NCI-H1105 treated with DMSO at 0.1 percent for 48 hours (cell line): ENCODE measurements at places on chromosomes 4 and X.

DNA sequence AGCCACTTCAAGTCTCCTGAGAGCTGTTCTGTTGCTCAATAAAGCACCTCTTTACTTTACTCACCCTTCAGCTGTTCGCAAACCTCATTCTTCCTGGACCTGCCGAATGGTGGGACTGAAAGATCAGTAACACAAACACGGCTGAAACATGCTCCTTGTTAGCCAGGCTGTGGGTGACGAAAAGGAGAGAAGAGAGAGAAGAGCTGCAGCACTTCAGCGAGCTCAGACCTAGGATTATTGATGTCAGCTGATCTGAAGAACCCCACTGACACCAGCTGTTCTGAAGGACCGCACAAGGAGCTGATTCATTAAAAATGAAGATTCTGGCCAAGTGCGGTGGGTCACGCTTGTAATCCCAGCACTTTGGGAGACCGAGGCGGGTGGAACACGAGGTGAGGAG, 2020.0 kb upstream of the ADGRL3 start:
- no peak for DNase-seq

DNA sequence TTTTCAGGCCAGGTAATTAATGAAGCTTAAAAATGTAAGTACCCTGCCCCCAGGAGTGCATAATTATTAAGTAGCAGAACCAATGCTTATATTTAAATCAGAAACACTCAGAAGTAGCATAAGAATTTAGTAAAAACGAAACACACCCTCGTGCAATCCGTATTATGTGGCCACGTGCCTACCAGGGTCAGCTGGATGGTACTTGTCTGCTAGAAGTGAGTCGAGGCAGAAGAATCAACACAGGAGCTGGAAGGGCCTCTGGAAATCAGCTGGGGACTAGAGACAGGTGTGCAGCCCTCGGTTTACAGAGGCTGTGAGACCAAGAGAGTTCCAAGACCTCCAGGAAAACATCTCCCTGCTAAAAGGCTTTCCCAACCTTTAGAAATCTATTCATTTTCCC, 559 bp upstream of the FAM47E start:
- DNase-seq, result no peak

GRCh38 chr4:155599085-155599484, 67.6 kb upstream of the GUCY1A1 start:
- no peak for DNase-seq

- no peak for DNase-seq
Observed at GRCh38 chrX:46588263-46588662, 14.7 kb downstream of the CHST7 start.

- DNase-seq, result no peak
Observed at GRCh38 chr4:159010563-159011260, 92.2 kb upstream of the RAPGEF2 start.

GRCh38 chrX:112672788-112673560, 6.8 kb downstream of the LHFPL1 start:
- DNase-seq, result no peak

DNA sequence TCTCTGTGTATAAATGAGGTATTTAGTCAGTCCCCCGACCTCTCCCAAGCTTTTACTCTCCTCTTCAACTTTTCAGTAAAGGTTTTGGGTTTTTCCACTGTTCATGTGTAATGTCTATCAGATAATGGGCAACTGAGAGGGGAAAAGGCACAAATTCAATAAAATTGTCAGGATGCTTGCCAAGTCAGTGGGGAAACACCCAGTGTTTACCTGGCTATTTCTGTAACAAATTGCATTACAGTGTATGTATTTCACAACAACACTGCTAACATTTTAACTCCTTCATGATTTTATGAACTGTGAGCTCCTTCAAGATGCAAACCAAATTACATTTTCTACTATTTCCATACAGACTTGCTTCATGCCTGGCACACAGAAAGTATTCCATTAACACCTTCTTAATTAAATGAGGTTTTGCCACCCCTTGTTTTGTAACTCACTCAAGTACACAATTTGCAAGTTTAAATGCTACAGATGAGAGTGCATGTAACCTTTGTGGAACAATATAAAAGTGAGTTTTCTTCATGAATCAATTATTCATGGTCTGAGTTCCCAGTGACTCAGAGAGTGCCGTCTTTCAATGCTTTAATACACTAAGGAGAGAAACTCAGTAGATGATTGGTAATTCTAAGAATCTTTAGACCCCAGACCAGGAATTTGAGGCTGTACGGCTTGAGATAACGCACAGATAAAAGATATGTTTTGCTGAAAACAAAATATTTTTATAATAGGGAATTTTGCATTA, 149.8 kb upstream of the TLL1 start:
- DNase-seq, result no peak

GRCh38 chr4:32030406-32030805, 1310.2 kb downstream of the PCDH7 start:
- DNase-seq, result no peak

DNA sequence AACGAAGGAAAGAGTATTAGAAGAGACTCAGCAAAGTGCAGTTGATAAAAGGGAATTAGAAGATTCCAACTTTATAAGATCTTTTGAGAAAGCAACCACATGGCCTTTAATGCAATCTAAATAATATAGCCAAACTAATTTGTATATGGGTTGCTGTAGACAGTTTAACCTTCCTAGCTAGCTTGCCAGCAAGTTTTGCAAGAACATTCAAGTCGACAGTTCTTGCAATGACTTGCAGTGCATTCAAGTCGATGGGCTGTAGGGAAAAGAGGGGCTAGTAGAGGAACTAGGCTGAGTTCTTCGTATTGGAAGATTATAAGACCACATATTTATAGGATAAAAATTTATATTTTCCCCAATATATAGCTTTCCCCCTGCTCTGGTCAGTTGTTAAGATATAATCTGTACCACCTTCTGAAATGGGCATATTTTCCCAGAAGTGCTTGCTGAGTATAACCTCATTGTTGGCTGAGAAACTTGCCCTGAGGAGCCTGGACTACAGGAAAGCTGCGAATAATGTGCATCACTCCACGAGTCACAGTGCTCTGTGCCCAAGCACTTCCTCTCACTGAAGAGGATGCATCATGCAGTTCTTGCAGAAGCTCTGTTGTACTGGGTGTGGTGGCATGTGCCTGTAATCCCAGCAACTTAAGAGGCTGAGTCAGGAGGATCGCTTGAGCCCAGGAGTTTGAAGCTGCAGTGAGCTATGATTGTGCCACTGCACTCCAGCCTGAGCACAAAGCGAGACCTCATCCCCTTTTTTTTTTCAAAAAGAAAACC, 56.7 kb downstream of the DOCK11 start:
- no peak for DNase-seq
